ENCODE measurements at places on chromosomes 7 and 10.

GRCh38 chr7:105857009-105857952 lies 19.1 kb downstream of the ATXN7L1 start:
- DNase-seq = no peak

DNA sequence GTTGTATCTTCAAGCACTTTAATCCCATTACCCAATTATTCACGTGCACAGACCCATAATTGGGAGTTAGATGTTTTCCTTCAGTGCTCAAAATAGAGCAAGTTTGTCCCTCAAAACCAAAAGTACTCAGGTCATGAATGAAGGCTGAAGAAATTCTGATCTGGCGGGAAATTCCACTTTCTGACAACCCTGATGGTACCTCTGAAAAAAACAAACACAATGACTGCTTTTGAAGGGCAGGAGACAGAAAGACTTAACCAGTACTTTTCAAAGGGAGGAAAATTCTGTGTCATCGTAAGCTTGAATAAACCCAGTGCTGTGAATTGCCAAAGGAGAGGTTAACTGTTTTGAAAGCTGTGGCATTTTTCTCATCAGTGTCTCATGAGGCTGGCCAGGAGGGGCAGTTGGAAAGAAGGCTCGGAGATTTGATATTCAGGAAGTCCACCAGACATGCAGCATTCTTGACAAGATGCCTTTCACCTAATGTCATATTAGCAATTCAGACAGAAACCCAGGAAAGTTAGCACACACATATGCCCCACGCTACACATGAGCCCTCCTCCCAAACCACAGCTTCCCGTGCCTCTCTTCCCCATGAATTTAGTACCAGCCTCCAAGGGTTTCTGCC lies 347.0 kb downstream of the KCNMA1 start:
- DNase-seq = no peak

DNA sequence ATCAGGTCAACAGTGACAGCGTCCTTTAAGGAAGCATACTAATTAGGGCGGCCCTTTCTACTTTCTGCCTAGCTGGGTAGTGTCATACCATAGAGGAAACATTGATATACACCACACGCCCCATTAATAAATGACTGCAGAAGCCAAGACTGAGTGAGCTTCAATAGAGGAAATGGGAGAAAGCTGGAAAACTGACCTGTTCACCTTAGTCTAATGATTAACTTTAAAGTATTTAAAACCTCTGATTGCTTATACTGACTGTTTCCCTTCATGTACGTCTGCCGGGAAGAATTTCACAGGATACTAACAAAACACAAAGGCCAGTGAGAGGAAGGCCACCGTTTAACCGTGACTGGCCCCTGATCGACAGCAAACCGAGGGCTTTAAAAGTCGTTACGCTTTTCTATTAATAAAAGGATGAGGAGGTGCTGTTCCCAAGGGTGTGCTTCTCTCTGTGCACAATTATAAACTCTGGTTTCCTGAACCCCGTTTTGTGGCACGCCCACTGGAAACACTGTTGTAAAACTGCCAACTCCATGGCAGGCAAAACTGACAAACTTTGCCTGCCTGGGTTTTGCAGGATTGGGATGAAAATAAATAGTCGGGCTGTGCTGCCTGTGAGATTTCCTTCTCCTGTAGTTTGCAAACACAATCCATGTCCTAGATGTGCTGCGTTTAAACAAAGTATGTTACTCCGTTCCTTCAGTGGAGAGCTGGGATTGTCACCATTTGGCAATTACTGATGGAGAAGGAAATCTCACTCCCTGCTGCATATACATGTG lies 137.6 kb downstream of the NRP1 start:
- DNase-seq = no peak

GRCh38 chr7:119664601-119665000 lies 608.4 kb upstream of the KCND2 start:
- no peak for DNase-seq

GRCh38 chr10:115857856-115858255 lies 415.1 kb downstream of the GFRA1 start:
- no peak for DNase-seq

DNA sequence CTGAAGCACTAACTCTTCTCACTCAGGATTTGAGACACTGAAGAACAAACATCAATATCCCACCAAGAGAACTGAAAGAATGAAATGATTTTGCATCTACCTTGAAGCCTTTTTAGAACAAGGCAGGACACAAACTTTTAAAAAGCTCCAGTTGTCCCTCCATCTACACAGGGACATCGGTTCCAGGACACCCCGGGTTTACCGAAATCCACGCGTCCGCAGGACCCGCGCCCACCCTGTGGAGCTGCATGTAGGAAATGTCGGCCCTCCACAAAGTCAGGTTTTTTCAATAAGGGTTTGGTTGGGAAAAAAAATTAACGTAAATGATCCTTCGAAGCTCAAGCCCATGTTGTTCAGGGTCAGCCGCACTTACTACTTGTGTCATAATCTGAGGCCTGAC lies 94.0 kb downstream of the DIP2C start:
- no peak for DNase-seq

- no peak for DNase-seq
Observed at GRCh38 chr7:41205600-41205999, 497.3 kb downstream of the INHBA start.

DNA sequence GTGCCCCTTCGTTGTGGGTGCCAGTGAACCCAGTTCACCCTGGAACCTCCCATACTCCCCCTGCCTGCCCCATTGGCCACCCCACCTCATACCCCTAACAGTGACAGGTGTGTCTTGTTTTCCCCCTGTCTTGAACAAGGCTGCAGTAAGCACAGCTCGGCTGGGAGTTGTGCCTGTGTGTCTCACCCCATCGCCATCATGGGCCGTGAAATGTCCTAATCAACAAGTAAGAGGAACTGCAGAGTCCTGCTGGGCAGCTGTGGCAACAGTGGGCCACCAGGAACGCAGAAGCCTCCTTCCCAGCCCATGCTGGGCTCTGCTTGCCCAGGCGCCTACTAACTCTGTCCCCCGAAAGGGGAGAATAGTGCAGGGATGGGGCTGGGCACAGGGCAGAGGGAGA lies 91.6 kb downstream of the C10orf105 start:
- no peak for DNase-seq

GRCh38 chr7:39535720-39536119 lies 30.5 kb upstream of the YAE1 start:
- no peak for DNase-seq

GRCh38 chr7:91127959-91128358 lies 136.3 kb upstream of the FZD1 start:
- DNase-seq = no peak

DNA sequence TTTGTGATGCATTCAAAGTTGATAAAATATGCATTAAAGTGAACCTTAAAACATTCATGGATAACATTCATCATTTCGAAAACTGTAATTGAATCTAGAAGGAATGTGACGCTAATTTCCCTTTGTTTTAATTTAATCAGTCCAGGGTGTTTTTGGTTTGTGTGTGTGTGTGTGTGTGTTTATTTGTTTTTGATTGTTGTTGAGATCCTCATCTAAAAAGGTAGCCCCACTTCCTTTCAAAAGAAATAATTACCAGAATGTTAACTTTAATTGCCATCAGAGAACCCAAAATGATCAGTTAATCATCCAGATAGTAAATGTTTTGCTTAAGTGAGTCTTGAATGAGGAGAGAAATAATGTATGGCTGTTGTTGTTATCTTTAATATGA lies 74.5 kb upstream of the PTPRZ1 start:
- no peak for DNase-seq

- no peak for DNase-seq
Observed at GRCh38 chr7:12066521-12066920, 144.6 kb upstream of the TMEM106B start.

DNA sequence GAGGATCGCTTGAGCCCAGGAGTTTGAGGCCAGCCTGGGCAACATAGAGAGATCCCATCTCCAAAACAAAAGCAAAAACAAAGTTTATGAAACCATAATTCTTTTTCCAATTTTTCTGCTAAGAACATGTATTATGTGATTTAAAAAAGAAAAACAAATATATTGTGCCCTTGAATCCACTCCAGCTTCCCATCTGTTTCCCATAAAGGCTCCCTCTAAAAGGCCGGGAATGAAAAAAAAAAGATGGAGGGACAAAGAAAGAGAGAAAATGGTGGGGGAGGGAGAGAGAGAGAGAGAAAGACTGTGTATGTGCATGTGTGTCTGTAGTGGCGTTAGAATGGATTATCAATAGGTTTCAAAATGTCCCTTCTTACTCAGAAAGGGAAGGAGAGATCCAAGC lies 20.5 kb upstream of the GSDME start:
- DNase-seq = no peak

DNA sequence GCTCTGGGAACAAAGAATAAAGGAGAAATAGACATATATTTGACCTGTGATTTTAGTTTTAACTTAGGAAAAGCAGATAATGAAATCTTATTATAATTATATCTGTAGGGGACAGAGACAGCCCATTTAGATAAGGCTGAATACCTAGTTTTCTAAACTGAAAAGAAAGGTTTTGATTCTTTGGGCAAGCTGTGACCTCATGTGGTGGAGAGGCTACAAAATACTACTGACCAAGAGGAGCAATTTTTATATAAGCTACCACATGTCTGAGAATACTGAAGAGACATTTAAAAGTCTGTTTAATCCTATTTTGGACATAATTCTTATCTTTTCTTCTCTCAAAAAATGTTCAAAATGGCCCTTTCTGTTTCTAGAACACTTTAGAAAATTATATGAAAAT lies 271.0 kb downstream of the MTERF1 start:
- DNase-seq = no peak

- no peak for DNase-seq
Observed at GRCh38 chr7:107785926-107786325, 17.1 kb downstream of the SLC26A3 start.

DNA sequence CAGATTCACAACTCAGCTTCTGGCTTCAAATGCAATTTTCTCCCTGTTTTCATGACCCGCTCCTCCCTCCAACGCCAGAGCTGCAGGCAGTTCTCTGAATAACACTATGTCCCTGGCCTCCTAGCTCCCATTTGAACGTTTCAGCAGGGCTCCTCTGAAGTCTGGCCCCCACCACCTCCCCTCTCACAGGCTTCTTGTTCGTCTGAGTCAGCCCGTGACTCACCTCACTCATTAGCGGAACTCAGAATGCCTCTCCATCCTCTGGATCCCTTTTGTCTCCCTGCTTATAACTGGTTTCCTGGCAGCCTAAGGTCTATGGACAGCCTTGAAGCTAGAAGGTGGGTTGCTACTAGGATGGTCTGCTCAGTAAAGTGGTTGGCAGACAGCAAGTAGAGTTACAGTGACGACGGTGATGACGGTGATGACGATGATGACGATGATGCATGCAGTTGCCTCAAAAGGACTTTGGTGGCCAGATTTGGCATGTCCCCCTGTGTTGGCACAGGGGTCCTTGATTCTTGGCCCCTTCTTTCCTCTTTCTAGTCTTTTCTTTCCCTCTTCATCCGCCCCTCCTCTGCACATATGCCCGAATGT lies 83.3 kb upstream of the MKLN1 start:
- no peak for DNase-seq

DNA sequence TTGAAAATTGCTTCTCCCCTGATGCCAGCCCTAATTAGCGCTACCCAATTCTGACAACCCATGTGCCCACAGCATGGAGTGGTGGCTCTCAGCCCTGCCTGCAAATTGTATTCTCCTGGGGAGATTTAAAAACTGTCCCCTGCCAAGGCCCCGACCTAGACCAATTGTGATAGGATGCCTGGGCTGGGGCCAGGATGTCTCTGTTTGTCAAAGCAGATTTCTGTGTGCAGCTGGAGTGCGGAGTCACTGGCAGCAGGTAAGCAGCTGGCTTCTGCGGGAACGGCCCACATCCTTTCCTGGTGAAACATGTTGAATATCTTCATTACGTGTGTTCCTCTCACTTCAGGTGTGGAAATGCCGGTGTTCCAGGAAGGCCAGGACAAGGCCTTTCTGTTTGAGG lies 238.6 kb downstream of the WDR37 start:
- DNase-seq = no peak

DNA sequence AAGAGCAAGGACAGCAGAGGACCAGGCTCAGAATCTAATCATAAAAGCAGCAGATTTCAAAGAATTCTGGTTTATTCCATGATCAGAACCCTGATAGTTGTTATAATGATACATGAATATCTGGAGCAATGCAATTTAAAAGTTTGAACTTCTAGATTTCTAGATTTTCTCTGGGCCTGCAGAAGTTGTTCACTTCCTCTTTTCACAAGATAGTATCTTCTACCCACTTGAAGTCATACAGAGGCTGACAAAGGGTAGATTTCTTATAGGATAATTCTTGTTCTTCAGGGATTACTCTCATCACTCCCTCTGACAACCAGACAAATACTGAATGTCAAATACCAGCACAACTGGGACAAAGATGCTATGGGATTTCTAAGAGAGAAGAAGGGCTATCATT lies 320.0 kb upstream of the ETV1 start:
- DNase-seq = no peak

DNA sequence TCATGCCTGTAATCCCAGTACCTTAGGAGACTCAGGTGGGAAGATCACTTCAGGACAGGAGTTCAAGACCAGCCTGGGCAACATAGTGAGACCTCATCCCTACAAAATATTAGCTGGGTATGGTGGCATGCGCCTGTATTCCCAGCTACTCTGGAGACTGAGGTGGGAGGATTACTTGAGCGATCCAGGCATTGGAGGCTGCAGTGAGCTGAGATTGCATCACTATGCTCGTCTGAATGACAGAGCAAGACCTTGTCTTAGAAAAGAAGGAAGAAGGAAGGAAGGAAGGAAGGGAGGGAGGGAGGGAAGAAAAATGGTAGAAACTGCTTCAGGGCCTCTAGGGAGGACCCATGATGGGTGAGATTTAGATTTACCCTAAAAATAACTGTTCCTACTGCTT lies 112.3 kb downstream of the SPDYE5 start:
- DNase-seq = no peak

GRCh38 chr7:155762655-155763054 lies 49.6 kb downstream of the SHH start:
- DNase-seq = no peak

DNA sequence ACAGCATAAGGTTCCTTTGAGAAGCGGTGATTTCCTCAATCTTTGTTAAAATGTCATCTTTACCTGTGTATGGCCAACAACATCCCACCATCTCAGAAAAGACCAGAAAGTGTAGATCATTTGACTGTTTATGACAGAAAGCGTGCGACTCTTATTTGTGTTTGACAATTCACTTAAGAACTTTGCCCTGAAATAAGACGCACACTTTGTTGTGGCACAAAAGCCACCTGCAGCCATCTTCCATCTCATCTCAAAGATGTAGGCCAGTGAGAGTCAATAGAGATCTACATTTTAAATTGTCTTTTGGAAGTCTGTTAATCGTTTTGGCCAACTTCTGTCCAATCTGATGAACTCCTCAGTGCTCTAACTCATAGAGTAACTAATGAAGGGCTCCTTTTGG lies 114.0 kb downstream of the CALN1 start:
- no peak for DNase-seq

DNA sequence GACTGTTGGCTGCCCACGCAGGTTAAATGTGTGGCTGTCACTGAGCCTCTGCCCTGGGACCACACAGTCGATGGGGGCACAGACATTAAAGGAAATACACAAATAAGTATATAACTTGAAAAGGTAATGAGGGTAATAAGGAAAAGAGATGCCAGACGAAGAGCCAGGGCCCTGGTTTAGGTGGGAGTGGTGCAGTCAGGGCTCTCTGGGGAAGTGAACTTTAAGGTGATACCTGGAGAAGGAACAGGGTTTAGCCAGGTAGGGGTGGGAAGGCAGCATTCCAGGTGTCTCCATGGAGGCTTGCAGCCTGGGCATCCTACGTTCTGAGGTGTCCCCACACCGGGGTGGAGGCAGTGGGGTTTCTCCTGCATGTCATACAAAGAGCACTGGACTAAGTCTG lies 50.4 kb downstream of the UNC5B start:
- DNase-seq = no peak

Measured in stimulated activated CD8-positive, alpha-beta memory T cell treated with anti-CD3 and anti-CD28 coated beads, Interleukin-4, amount 100 ng/mL, for 1 hour (primary cell).